ENCODE measurements at places on chromosomes 13 and 19.
A peak's percentile ranks its signal among the peaks of the same experiment; 100 is the strongest.

DNA sequence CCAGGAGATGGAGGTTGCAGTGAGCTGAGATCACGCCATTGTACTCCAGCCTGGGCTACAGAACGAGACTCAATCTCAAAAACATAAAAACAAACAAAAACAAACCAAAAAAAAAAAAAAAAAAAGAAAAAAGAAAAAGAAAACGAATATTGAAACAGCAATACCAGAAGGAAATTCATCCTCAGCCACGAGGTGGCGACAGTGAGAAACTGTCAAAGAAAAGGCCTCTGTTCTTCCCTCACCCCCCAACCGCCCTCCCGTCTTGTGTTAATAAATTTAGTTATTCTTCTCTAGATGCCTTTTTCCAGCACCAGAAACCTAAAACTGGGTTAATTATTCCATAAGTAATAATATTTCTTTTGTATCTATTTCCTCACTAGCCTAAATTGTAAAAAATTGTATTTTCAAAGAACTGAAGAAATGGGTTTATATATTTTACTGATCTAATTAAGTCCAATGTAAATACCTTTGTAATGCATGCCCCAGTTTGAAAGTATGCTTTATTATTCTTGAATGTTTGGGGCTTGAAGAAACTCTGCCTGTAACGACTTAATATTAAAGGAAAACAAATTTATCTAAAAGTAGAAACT is 38.6 kb downstream of the LIG4 start:
- peak; percentile 49 for DNase-seq

GRCh38 chr19:23992348-23992747 is 77.7 kb downstream of the ZNF726 start:
- no peak for DNase-seq

DNA sequence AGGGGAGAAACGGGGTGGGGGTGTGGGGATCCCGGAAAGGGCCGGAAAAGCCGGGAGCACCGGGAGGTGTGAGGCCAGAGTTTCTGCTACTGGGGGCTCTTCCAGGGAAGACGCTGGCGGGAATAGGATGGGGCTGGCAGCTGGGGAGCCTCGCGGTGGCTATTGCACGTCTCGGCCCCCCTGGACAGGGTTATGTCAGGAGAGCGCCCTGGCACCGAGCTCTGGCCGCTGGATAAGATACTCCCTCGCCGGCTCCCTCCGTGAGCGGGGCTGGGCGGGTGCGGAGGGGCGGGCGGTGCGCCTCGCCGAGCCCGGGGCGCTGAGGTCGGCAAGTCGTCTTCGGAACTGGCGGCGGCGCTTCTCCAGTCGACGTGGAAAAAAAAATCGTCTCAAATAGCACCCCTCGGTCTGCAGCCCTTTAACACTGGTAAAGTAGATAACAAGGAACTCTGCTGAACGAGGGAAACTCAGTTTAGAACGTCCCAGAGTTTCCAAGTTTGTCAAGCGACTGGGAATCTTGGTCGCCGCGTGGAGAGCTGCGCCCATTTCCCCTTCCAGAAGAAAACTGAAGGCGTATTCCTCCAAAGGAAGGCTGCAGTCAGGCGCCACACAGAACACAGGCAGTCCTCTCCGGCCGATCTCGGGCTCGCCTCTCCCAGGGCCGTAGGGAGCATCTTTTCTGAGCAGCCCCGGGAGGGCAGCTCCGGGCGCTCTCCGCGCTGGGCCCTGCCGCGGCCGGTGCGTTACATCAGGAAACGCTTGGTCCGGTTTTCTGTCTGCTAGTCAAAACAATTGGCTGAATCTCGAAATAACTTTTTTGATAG is 115.1 kb downstream of the KCNRG start:
- DNase-seq: peak; percentile 53

- DNase-seq: no peak
Observed at GRCh38 chr19:45368737-45369340, 1.5 kb downstream of the ERCC2 start.

- DNase-seq: no peak
Observed at GRCh38 chr19:12783291-12783848, 7.9 kb upstream of the JUNB start.

GRCh38 chr13:109412283-109412901 is 374.0 kb downstream of the IRS2 start:
- peak; percentile 70 for DNase-seq

DNA sequence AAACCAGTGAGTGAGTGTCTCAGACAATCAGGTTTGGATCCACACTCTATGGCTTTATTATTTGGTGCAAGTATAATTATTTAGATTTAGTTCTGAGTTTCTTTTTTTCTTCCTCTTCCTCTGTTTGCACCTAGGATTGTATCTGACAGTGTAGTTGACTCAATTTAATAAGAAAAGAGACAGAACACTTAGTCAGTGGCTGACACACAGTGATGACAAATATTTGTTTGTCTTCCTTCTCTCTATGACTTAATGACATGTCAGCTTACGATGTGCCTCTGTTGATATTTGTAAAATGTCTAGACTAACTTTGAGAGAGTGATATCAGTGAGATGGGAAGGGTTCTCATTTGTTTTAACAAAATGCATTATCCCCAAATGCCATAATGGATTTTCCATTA is 129.5 kb upstream of the SLC10A2 start:
- DNase-seq: no peak

GRCh38 chr19:55098716-55099556 is 18.5 kb downstream of the PPP1R12C start:
- DNase-seq: no peak

DNA sequence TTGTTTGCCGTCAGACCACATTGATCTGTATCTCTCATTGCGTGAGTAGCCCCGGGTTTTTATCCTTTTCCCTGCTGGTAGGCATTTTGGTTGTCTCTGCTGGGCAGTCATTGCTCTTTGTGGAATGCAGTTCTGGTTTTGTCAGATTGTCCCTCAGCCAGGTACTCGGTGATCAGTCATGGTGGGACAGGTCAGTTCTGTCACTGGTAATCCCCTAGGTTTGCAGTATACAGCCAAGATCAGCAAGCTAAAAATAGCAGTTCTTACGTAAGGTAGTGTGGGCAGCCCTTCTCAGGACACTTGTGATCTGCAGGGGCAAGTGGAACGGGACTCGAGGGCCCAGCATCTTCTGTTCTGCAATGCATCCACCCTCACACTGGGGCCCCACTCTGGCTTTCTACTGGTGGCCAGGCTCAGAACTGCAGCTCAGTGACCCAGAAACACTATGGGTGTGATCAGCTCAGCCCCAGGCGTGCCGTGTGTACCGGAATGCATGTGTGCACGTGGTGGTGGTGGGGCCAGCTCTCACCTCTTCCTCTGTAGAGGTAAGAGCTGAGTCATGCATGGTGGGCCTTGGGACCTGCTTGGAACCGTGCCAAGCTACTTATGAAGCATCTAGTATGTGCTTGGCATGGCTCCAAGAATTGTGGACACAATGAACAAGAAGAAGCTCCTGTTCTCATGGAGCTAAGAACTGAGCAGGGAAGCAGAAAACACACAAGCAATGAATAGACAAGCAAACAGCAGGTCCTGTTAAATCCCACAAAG is 6.3 kb downstream of the PLEKHF1 start:
- DNase-seq: peak; percentile 24

DNA sequence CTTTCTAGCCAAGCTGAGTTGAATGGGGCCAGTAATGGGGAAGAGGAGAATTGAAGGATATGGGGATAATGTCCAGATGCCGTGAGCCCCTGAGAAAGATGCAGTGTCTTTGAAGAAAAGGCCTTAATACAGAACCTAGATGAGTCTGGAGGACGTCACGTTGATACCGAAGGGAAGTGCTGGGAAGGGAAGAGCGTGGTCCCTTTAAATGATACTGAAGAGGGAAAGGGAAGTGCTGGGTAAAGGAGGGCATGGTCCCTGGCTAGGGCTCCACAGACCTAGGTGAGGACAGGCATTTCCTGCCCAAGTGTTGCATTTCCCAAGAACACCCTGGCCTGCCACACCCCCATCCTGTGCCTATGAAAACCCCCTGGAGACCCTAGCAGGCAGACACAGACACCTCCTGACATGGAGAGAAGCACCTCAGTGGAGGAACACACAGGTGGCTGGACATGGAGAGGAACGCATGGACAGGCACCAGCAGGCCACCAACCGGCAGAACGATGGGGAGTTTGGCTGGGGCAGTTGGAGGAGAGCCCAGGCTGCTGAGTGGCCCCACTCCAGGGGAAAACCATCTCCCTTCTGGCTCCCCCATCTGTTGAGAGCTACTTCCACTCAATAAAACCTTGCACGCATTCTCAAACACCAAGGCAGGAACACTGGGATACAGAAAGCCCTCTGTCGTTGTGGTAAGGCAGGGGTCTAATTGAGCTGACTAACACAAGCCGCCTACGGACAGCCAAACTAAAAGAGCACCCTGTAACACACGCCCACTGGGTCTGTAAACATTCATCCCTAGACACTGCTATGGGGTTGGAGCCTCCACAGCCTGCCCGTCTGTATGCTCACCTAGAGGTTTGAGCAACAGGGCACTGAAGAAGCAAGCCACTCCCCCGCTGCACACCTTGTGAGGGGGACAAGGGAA is 34.9 kb upstream of the POMP start:
- no peak for DNase-seq

- no peak for DNase-seq
Observed at GRCh38 chr13:95035311-95036109, 265.7 kb downstream of the ABCC4 start.

- no peak for DNase-seq
Observed at GRCh38 chr13:35499196-35499662, 22.7 kb upstream of the MAB21L1 start.

DNA sequence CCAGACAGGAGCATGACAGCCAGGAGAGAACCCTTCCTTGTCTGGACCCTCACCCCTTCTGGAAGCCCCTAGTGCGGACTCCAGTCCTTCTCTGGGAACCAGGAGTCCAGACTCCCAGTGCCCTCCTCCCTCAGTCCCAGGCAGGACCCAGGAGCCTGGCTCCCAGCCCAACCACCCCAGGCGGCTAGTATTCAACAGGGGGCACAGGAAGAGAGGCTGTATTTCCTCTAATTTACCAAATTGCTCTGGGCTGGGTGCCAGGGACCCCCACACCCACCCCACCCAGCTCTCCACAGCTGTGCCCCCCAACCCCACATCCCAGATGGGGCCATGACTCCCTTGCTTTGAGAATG is 3.3 kb downstream of the GRIN2D start:
- no peak for DNase-seq

GRCh38 chr19:3455393-3455955 is 24.9 kb downstream of the SMIM24 start:
- no peak for DNase-seq

DNA sequence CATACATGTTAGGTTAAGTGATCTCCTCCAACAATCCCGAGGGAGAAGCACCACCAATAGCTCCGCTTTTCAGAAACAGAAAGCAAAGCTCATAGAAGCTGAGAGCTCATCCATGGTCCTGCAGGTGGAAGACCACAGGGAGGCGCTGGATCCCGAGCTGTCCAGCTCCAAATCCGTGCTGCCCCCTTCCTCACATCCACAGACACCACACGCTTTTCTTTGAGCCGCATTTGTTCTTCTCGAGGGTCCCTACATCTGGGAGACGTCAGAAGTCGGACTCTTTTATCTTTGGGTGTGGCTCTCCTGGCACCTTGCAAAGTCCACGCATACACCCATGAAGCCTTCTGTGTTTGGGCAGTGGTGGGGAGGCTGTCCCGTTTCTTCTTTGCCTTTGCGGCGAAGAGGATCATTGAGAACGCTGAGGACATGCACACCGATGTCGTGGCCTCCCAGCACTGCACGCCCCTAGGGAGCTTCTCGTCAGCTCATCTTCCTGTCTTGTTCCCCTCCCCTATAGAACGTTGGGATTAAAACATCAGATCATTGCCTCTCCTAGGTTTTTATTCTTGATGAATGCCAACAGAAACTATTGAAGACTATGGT is 184.8 kb downstream of the TEX29 start:
- DNase-seq: no peak

- DNase-seq: no peak
Observed at GRCh38 chr19:47186446-47187334, 44.3 kb downstream of the BBC3 start.

GRCh38 chr19:39858541-39858940 is 12.4 kb upstream of the FBL start:
- no peak for DNase-seq

DNA sequence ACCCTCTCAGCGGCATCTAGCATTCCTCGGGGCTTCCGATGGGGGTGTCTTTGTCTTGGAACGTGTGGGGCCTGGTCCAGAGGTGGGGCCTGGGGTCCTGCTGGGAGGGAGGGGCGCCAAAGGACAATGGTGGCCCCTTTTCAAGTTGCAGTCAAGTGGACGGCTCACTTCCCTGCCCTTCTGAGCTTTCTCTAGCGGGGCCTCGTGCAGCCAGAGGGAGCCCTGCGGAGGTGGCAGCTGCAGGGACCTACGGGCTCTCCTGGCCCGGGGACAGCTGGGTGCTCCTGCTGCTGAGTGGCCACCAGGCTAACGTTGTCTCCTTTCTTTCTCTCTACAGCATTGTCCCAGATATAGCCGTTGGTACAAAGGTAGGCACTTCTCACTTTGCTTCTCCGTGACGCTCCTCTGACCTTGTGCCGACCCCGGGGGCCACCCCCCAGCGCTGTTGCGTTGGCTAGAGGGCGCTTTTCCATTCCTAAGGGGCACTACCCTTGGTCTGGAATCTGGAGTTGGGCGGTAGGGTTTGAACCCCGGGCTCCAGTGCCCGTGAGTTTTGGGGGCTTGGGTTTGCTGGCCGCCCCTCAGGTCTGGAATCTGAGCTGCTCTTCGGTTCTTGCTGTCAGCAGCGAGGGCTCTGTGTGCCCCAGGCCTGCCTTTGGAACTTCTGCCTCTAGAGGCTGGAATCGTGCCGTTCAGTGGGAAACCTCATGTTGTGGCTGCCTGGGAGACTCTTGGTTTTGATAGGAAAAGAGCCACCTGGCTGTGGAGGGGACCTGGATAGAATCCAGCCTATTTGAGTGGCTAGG is 2.0 kb downstream of the PTBP1 start:
- no peak for DNase-seq

GRCh38 chr13:44199627-44200207 is 173.9 kb upstream of the SERP2 start:
- no peak for DNase-seq

GRCh38 chr19:15584541-15585115 is 30.4 kb upstream of the CYP4F8 start:
- peak; percentile 40 for DNase-seq

- DNase-seq: no peak
Observed at GRCh38 chr19:18520848-18521691, 800 bp downstream of the ELL start.

- no peak for DNase-seq
Observed at GRCh38 chr13:26424181-26424580, 133.3 kb upstream of the WASF3 start.

GRCh38 chr19:41264581-41265394 is 616 bp downstream of the HNRNPUL1 start:
- DNase-seq: peak; percentile 16

GRCh38 chr19:10007371-10008183 is 2.7 kb downstream of the COL5A3 start:
- peak; percentile 51 for DNase-seq

DNA sequence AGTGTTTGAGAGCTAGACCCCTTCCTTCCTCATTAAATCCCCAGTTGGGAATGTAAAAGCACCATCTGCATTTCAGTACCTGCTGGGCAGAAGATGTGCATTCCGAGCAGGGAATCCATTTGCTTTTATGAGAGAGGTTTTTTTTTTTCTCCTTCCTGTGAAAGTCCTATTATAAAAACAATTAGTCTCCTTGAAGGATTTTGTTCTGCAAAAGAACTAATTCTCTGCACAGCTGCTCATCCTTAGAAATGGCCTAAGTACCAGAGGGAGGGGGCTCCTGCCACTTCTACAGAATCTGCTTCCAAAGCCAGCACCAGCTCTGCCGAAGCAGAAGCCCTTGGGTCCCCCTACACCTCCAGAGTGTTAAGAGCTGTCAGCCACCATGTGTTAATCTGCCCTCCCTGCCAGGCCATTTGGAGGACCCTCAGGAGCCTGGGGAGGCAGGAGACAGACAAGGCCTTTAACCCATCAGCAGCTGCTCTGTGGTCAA is 36.4 kb upstream of the SERPINE3 start:
- DNase-seq: no peak

GRCh38 chr13:108932196-108932595 is 302.8 kb downstream of the MYO16 start:
- no peak for DNase-seq

Measured in brain microvascular endothelial cell (primary cell).